ENCODE measurements at places on chromosomes 7 and 10.

- no peak for DNase-seq
Observed at GRCh38 chr10:11439523-11440053, 171.9 kb downstream of the USP6NL start.

GRCh38 chr7:90625562-90625961 lies 29.4 kb downstream of the CDK14 start:
- no peak for DNase-seq

GRCh38 chr7:27636326-27637006 lies 26.2 kb downstream of the HIBADH start:
- no peak for DNase-seq

DNA sequence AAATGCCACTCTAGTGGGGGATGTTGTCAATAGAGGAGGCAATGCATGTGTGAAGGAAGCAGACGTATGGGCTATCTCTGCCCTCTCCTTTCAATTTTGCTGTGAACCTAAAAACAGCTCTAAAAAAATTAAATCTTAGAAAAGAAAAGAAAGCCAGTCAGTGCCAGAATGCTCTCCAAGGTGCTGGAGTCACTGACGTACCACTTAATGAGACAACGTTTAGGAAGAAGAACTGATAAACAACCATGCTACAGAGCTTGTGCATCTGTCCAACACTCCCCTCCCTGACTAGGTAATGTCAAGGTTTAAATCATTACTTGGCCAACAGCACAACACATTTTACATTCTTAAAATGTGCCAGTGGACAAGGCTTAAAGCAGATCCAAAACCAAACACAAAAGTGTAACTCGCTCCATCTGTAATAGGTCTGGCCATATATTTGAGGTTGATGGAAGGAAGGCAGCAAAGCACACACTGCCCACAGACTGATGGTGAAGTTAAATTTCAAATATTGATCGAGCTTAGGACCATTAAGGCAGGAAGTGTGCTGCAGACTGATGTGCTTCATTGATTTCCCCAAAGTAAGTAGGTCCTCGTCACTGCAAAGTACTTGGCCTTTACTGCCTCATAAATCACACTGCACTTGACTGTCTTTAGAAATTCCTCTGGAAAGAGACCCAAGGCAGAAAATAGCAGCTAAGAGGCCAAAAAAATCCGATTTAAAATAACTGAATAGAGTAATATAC lies 15.5 kb downstream of the ARMH3 start:
- DNase-seq = no peak

All from activated CD4-positive, alpha-beta T cell treated with anti-CD3 and anti-CD28 coated beads, Interleukin-2, Interleukin-4, amounts not matched to agents 100 ng/mL and 50 ng/mL, durations not matched to agents 16 hours and 8 hours (primary cell).